ENCODE measurements at places on chromosomes 2 and 18. TPM values are rescaled to one million over a fixed set of nuclear protein-coding genes. Genes with fewer than 3 reads are reported as not detected.

CCDC102B gene
- 10.4 TPM for total RNA-seq

RAPH1 gene
- total RNA-seq = 19.4 TPM

C2orf69 gene
- total RNA-seq = 16.4 TPM

RHOB gene
- total RNA-seq = 142 TPM

TRAPPC8 gene
- 56.6 TPM for total RNA-seq

HOXD3 gene
- total RNA-seq = 14.5 TPM

CCBE1 gene
- 7.4 TPM for total RNA-seq

TYMS gene
- 15.1 TPM for total RNA-seq

DHX57 gene
- 28.9 TPM for total RNA-seq

GALNT5 gene
- total RNA-seq = 7.7 TPM

KIF5C gene
- under 0.01 TPM for total RNA-seq

ASTL gene
- not detected for total RNA-seq

OR6B2 gene
- not detected for total RNA-seq

ALK gene
- total RNA-seq = not detected

PSD4 gene
- 4.7 TPM for total RNA-seq

DYNAP gene
- not detected for total RNA-seq

CNGA3 gene
- not detected for total RNA-seq

ACVR1C gene
- total RNA-seq = under 0.01 TPM

LHCGR gene
- under 0.01 TPM for total RNA-seq

DOCK10 gene
- 20.7 TPM for total RNA-seq

NTSR2 gene
- not detected for total RNA-seq

ALLC gene
- not detected for total RNA-seq

SCN7A gene
- total RNA-seq = 0.32 TPM

DCC gene
- total RNA-seq = not detected

KIAA2012 gene
- total RNA-seq = under 0.01 TPM

ANO7 gene
- total RNA-seq = 0.64 TPM

IL36B gene
- not detected for total RNA-seq

DIPK1C gene
- total RNA-seq = not detected

HES6 gene
- 2.2 TPM for total RNA-seq

COL6A3 gene
- total RNA-seq = 1,329 TPM

BOLL gene
- total RNA-seq = not detected

REG3A gene
- not detected for total RNA-seq

VSNL1 gene
- total RNA-seq = 0.32 TPM

SLC38A11 gene
- not detected for total RNA-seq

TUBA4A gene
- 6.1 TPM for total RNA-seq

DSC1 gene
- total RNA-seq = not detected

SERPINB11 gene
- total RNA-seq = not detected

RAB27B gene
- total RNA-seq = 3.9 TPM

HJURP gene
- total RNA-seq = 27.2 TPM

NOL4 gene
- not detected for total RNA-seq

MDH1 gene
- 164 TPM for total RNA-seq

SOX11 gene
- under 0.01 TPM for total RNA-seq

PLB1 gene
- total RNA-seq = 3.0 TPM

NYAP2 gene
- total RNA-seq = not detected

PRR30 gene
- not detected for total RNA-seq

RBM44 gene
- 0.97 TPM for total RNA-seq
